ENCODE measurements at places on chromosomes 11 and 22. TPM values are rescaled to one million over a fixed set of nuclear protein-coding genes. Genes with fewer than 3 reads are reported as not detected.

DNA sequence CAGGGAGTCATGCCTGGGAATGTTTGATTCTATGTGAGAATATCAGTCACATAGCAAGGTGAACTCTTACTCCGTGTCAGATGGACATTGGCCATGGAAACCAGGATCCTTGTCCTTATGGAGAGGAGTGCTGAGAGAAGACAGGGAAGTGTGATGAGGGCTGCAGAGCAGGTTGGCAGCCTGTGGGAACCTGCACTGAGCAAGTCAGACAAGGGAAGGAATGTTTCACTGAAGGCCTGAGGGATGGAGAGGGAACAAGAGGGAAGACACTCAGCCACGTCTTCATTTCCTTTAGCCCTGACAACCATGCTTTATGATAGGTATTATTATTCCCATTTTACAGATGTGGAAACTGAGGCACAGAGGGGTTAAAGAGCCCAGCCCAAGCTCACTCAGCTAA is 38.4 kb upstream of the HORMAD2 start:
- no peak for DNase-seq

GRCh38 chr11:129489249-129489648 is 113.6 kb downstream of the BARX2 start:
- DNase-seq = no peak

GRCh38 chr11:106281455-106282173 is 204.2 kb downstream of the AASDHPPT start:
- peak; percentile 80 for DNase-seq

DNA sequence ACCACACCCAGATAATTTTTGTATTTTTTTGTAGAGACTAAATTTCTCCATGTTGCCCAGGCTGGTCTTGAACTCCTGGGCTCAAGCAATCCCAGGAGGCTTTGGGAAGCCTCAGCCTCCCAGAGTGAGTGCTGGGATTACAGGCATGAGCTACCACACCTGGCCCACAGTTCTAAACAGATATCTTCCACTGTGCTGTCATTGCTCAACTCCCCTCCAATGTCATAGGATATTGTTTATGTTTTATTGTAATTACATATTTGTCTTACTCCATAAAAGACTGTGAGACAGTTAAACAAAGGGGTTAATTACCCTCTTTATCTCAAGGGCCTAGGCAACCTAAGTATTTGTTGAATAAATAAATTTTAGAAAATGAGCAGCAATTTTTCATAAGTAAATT is 204.2 kb downstream of the GRM5 start:
- DNase-seq = no peak

DNA sequence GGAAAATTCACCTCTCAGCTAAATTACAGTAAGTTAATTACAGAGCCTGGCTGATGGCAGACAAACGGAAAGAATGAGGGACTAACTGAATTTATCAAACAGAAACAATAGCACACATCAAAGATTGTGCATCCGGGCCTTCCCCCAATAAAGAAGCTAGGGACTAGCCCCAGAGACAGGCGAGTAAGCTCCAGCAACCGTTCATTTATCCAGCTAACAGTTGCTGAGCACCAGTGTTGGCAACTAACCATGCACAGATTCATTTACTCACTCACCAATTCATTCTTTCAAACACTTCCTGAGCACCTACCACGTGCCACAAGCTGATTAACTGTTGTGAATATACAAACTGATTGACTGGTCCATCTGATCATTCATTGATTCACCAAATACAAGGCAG is 51.2 kb downstream of the SMCO4 start:
- no peak for DNase-seq

GRCh38 chr11:63537293-63538101 is 889 bp downstream of the PLAAT4 start:
- no peak for DNase-seq

DNA sequence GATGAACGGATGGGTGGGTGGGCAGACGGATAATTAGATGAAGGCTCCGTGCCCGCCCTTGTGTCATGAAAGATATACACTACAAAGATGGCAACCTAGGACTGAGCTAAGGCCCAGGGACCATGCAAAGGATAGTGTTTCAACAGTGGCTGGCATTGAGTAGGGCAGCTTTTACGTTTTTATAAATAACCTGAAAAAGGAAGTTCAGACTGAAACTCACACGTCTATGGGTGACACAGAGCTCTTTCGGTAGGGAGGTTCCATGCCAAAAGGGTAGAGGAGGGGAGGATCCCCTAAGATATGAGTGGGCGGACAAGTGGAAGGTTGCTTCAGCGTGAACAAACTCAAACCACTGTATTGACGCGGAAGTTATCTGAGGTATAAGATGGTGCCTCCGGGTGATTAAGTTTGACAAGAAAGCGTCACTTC is 90.5 kb downstream of the UBASH3B start:
- DNase-seq = no peak

GRCh38 chr22:41479671-41480396 is 10.9 kb downstream of the ACO2 start:
- no peak for DNase-seq

- DNase-seq = no peak
Measured at GRCh38 chr11:33544593-33545373, 155.8 kb downstream of the C11orf91 start.

GRCh38 chr11:128463979-128464378 is 123.4 kb downstream of the ETS1 start:
- DNase-seq = no peak

DNA sequence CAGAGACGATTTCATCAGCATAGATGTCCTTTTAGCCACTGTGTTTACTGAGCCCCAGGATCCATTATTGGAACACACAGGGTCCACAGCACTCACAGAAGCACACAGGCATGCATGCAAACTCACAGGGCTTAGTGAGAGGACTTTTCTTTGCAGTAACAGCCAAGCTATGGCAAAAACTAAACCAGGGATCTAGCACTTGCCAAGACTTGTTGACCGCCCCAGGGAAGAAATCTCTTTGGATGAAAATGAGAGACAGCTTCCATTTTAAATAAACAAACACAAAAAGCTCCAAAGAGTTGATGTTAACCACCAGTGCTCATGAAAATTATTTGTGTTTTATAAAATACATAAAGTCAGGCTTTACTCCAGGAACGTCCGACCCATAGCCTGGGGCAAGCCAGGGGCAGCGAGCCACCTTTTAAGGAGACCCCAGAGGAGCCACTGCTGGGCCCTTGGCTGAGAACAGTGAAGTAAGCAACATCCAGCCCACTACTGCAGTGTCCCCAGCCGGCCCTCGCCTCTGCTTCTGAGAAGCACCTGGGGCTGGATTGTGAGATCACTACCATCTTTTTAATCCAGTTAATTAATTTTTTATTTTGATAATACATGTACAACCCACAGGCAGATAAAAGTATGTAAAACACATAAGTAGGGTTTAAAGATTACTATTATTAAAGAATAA is 22.0 kb upstream of the TFIP11 start:
- no peak for DNase-seq

DNA sequence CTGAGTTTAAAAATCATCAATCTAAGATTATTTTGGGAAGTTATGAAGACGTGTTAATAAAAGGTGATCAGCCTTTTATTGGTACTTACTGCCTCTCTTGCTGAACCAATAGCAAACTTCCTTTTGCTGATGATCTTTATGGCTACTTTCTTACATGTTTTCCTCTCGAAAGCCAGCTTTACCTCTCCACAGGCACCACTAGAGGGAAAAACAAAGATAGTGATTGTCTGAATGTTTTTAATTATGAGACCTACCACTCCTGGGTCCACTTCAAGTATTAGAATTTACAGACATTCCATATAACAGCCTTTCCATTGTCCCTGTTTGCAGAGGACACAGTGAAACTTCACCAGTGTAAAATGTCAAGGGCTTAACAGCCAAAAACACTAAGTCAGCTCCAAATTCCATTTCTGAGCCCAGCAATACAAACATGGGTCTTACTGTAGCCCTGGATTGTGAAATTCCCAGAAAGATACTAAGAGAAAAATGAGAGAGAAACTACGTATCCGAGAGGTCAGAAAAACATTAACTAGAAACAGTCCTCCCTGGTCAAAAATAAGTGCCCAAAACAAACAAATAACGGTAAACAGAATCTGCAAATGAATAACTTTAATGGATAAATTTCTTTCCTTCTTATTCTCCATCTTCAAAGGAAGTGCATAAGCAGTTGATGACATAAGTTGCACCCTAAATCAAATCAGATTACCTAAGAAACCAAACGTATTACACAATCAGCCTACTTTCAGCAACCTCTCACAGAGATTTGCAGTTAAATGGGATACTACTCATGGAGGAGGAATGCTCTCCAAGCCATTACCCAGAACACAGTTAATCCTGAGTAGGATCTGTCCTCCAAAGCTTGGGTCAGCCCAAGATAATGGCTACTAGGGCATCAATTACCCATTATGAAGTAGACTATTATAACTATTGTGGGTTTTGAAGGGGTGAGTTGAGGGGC is 29.5 kb downstream of the CHEK2 start:
- peak; percentile 89 for DNase-seq

DNA sequence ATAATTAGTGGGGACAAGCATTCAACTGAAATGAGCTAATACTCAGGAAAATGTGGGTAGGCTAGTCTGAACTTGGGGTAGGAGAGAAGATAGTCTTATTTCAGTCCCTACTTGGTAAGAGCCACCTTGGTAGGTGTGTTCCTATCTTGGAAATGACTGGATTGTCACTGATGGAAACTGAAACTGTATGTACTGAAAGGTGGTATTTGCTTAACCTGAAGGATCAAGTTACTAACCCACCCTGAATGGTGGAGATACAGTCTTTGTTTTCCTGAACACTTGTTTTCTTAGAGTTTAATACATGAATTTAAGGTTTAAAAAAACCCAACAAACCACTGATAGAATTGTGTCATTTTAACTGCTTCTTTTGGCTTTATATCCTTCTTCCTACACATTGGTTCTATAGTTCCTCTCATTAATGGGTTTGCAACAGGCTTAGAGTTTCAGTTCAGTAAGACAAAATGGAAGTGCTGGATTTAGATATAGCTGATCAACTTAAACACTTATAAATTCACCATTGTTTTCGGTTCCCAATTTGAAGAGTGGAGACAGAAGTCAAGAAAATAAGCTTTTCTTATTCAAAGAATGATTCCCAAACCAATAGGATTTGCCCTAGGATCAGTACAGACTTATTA is 4.2 kb downstream of the FAR1 start:
- no peak for DNase-seq

GRCh38 chr22:23685205-23685784 is 5.5 kb upstream of the RGL4 start:
- DNase-seq = no peak

- DNase-seq = no peak
Measured at GRCh38 chr11:57668434-57668782, 494 bp downstream of the ZDHHC5 start.

DNA sequence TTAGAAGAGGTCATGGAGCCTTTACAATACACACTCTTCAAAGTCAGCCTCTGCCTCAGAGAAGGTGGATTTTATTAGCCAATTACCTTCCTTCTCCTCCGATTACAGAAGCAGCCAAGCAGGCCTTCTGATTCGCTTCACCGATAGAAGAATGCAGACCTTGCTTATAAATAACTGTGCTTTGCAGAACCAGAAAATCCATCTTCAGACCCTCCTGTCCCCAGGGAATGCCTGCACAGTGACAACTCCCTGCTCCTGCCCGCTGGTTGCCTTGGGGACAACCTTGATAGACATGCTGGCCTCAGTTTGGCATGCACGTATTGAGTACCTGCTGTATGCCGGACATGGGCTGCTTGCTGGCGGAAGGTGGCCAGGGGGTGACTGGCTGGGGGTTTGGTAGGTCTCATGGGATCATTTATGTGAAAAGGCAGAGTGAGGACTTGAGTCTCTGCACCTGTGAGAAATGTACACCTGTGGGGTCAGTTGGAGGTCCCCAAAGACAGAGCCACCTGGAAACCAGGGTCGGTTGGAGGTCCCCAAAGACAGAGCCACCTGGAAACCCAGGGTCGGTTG is 1238.7 kb downstream of the BRD1 start:
- DNase-seq = no peak

DNA sequence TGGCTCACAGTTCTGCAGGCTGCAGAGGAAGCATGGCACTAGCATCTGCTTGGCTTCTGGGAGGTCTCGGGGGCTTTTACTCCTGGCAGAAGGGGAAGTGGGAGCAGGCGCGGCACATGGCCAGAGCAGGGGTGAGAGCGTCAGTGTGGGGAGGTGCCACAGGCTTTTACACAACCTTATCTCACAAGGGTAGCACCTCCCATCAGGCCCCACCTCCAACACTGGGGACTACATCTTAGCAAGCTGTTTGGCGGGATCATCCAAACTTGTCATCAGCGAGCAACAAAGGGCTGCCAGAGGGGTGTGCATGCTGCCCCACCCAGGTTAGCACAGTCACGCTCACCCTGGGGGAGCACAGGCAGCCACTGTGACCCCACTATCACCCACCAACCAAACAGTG is 18.9 kb upstream of the YPEL1 start:
- no peak for DNase-seq

GRCh38 chr22:49227670-49228069 is 600.0 kb downstream of the BRD1 start:
- no peak for DNase-seq

DNA sequence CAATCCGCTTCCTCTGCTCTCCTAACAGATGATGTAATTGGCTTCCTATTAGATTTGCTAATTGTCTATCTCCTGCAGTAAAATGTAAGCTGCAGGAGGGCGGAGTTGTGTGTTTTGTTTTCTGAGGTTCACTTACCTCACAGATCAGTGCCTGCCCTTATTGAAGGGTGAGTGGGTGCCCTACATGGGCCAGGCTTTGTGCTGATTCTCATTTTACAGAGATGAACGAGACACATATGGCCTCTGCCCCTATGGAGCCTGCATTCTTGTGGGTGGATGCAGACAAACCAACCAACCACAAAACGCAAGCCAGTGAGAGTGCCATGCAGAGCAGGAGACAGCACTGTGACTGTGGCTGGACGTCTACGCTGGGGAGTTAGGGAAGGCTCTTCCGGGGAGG is 9.9 kb downstream of the TESMIN start:
- no peak for DNase-seq

- DNase-seq = no peak
Measured at GRCh38 chr22:32331918-32332725, 25.5 kb upstream of the RFPL3 start.

GRCh38 chr22:34669001-34669400 is 397.0 kb upstream of the ISX start:
- peak; percentile 12 for DNase-seq

GRCh38 chr22:35567351-35568141 is 26.9 kb downstream of the RASD2 start:
- DNase-seq = no peak

- no peak for DNase-seq
Measured at GRCh38 chr22:25840167-25840566, 98.2 kb downstream of the MYO18B start.

GRCh38 chr11:1562469-1563148 is 9.5 kb downstream of the DUSP8 start:
- DNase-seq = no peak

Gene UBQLN3
- not detected for total RNA-seq

Gene OR6A2
- total RNA-seq = not detected

Gene CCDC116
- total RNA-seq = not detected

Gene SLC15A3
- 2.3 TPM for total RNA-seq

Gene TREH
- not detected for total RNA-seq

Gene OR52I2
- total RNA-seq = not detected

Gene FOSL1
- 46.5 TPM for total RNA-seq

Gene OR8I2
- total RNA-seq = not detected

Gene CRYBB3
- 0.82 TPM for total RNA-seq

All from kidney epithelial cell (primary cell).